ENCODE measurements at places on chromosomes 7 and 10. TPM values are rescaled to one million over a fixed set of nuclear protein-coding genes. Genes with fewer than 3 reads are reported as not detected.

The PVRIG gene
- 0.13 TPM for total RNA-seq

GRCh38 chr7:89311886-89312285 lies 516.3 kb upstream of the TEX47 start:
- DNase-seq = no peak
- H3K4me1 ChIP-seq = no peaks in the 10 kb centered on the region
- no peak overlapping the region for H3K27ac ChIP-seq
- H3K27me3 ChIP-seq = no peaks in the 10 kb centered on the region
- H3K4me3 ChIP-seq = no peak overlapping the region

- H3K4me3 ChIP-seq = no peak overlapping the region
- DNase-seq = no peak
- H3K4me1 ChIP-seq = peaks cover 4% of the 10 kb centered on the region
- no peaks in the 10 kb centered on the region for H3K36me3 ChIP-seq
- H3K27ac ChIP-seq = no peak overlapping the region
Observed at GRCh38 chr10:88981435-88981834, 9.2 kb upstream of the FAS start.

GRCh38 chr7:51025668-51026067 lies 243.0 kb upstream of the GRB10 start:
- no peak overlapping the region for H3K4me3 ChIP-seq
- peaks cover 2% of the 10 kb centered on the region for H3K36me3 ChIP-seq
- DNase-seq = no peak
- H3K4me1 ChIP-seq = peaks cover 3% of the 10 kb centered on the region
- H3K27me3 ChIP-seq = no peaks in the 10 kb centered on the region
